Stimulated activated CD4-positive, alpha-beta T cell treated with anti-CD3 and anti-CD28 coated beads, Interleukin-4, amount 100 ng/mL, for 1 hour (primary cell): ENCODE measurements at places on chromosomes 11 and 22.

DNA sequence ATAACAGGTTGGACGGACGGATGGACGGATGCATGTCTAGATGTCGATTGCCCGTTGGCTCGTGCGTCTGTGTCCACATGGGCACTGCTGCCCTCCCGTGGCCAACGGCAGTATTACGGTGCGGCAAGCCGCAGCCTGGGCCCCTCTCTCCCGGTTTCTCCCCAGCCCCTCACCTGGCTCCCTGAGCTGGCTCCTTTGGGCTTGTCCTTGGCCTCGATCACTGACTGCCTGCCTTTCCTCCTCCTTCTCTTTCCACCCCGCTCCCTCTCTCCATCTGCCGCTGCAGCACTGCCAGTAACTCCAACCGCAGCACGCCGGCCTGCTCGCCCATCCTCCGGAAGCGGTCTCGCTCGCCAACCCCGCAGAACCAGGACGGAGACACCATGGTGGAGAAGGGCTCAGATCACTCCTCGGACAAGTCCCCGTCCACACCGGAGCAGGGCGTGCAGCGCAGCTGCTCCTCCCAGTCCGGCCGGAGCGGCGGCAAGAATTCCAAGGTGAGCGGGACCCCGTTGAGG lies 77.3 kb downstream of the SCN3B start:
- DNase-seq: peak; percentile 75

DNA sequence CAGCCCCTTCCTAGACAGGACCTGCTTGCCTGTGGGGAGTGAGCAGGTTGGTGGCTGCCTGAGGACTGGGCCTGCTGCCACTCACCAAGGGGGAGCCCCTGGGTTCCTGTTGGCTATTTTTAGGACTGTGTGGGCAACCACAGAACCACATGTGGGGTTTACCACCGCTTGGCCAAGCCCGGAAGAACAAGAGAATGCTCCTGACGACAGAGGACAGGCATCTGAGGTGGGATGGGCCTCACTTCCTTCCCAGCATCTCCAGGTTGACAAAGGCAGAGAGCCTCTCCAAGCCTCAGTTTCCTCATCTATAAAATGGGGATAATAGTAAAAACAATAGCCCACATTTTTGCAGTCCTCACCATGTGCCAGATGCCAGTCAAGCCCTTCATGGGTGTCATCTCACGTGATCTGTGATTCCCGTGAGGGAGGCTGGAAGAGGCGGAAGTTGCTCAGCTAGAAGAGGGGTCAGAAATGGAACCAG lies 43.6 kb downstream of the LRRC32 start:
- peak; percentile 15 for DNase-seq

DNA sequence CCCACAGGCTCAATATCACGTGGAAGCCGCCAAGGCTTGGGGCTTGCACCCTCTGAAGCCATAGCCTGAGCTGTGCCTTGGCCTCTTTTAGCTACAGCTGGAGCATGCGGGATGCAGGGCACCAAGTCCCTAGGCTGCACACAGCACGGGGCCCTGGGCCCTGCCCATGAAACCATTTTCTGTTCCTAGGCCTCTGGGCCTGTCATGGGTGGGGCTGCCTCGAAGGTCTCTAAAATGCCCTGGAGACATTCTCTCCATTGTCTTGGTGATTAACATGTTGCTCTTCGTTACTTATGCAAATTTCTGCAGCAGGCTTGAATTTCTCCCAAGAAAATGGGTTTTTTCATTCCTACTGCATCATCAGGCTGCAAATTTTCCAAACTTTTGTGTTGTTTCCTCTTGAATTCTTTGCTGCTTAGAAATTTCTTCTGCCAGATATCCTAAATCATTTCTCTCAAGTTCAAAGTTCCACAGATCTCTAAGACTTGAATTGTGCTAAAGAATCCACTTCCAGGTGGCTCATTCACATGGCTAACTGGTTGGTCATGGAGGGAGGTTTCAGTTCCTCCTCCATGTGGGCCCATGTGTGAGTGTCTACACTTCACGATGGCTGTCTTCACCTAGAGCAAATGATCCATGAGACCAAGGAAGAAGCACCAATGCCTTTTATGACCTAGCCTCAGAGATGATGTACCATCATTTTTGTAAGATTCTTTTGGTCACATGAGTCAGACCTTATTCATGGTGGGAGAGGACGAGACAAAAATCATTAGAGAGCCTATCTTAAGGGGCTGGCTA lies 7.4 kb upstream of the CREBZF start:
- DNase-seq: no peak

- DNase-seq: no peak
These were observed 33.7 kb upstream of the SLC17A6 start for GRCh38 chr11:22304337-22304961.

DNA sequence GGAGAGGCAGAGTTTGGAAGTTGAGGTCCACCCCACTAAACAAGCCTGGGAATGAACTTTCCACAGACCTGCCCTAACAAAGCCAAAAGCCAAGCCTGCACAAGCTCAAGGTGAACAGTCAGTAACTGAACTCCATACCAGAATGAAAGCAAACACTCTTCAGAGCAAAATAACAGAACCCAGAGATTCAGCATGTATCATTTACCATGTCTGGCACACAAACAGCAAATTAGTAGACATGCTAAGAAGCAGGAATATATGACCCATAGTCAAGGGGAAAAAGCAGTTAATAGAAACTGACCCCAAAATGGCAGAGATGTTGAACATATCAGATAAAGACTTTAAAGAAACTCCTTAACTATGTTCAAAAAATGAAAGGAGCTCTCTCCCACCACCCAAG lies 31.3 kb downstream of the TBX1 start:
- no peak for DNase-seq

GRCh38 chr22:38947321-38948140 lies 9.9 kb upstream of the APOBEC3A start:
- DNase-seq: peak; percentile 35

- no peak for DNase-seq
These were observed 3.1 kb upstream of the CERK start for GRCh38 chr22:46740910-46741780.

DNA sequence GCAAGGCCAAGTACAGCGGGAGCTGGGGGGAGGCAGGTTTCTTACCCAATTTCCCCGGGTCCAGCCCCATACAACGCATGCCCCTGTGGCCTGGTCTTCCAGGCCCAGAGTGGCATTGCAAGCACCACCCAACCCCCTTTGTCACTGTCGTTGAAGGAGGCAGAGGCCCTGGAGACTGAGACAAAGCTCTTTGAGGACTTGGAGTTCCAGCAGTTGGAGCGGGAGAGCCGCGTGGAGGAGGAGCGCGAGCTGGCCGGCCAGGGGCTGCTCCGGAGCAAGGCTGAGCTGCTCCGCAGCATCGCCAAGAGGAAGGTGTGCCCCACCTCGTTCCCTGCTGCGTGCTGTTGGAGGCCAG lies 27.8 kb downstream of the PHLDB1 start:
- DNase-seq: no peak

- DNase-seq: peak; percentile 96
These were observed at the start of gene MIF for GRCh38 chr22:23893945-23894709. TSS of gene MIF (plus strand) at chr22:23894383. CDS start at chr22:23894475, 92 bp downstream.

DNA sequence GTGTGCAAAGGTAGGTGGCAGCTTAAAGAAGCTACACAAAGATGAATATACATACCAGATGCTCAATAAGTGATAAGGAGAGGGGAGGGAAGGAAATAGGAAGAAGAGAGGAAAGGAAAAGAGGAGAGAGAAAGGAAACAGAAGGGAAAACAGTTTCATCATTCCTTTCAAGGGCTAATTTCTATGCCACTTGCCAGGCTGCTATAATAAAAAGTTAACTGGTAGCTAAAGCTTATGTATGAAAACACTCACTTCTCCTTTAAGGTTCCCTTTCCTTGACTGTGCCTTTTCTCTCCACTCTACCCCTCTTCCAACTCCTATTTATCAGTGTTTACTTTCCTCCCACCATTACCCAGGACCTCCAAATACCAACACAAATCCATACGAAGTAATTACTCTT lies 347.9 kb downstream of the DLG2 start:
- DNase-seq: no peak

- no peak for DNase-seq
These were observed 1.4 kb downstream of the RIN1 start for GRCh38 chr11:66334605-66335442.

- DNase-seq: no peak
These were observed 329.5 kb downstream of the NXPE2 start for GRCh38 chr11:115007851-115008250.

GRCh38 chr11:45385844-45386243 lies 99.7 kb upstream of the SYT13 start:
- DNase-seq: no peak

DNA sequence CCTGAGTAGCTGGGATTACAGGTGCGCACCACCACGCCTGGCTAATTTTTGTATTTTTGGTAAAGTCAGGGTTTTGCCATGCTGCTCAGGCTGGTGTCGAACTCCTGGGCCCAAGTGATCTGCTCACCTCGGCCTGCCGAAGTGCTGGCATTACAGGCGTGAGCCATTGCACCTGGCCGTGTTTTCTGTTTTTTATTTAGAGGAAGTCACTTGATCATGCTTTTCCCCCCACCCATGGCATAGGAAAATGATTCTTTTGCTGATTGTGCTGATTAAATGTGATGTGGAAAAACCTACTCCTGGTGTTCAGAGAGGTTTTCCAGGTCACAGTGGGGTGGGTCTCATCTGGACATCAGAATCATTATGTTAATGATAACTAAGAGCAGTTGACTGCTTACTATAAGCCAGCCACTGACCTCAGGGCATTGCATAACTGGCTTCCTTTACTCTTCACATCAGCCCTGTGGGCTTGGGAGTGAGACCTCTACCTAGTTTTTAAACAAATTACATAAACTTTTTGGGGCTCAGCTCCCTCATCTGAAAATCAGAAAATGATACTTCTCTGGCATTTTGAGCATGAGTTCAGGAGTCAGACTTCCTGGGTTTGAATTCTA lies 71.0 kb downstream of the PTPRJ start:
- no peak for DNase-seq

GRCh38 chr22:32971276-32971675 lies 86.9 kb downstream of the SYN3 start:
- DNase-seq: no peak

- DNase-seq: no peak
These were observed 9.0 kb downstream of the SYT7 start for GRCh38 chr11:61571869-61572268.

GRCh38 chr11:3202305-3202704 lies 16.3 kb downstream of the MRGPRG start:
- DNase-seq: no peak

GRCh38 chr22:24695060-24695459 lies 79.5 kb downstream of the PIWIL3 start:
- DNase-seq: no peak

DNA sequence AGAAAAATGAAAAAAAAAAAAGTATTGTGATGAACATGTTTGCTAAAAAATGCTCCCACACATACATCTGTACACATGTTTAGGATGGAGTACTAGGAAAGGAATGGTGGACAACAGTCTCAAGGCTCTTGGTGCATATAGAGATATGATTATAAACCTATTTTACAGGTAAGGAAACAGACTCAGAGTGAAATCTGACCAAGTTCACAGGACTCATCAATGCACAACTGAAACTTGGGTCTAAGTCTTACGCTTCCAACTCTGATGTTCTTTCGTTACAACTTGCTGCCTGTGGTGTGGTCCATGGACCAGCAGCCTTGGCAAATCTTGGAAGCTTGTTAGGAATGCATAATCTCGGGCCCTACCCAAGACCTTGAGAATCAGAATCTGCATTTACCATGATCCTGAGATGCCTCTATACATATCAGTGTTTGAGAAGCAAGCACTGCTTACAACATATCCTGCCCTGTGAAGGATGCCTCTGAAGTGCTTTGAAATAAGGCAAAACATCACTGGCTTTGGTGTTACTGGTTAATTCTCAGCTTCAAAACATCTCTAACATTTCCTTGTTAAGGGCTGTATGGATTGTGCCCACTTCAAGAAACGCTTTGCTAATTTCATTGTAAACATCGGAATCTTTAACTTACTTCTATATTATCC lies 39.9 kb upstream of the NUP160 start:
- no peak for DNase-seq

GRCh38 chr11:92829121-92829520 lies 140.3 kb upstream of the MTNR1B start:
- DNase-seq: no peak

- no peak for DNase-seq
These were observed 151.4 kb downstream of the MSANTD4 start for GRCh38 chr11:105870516-105871113.
